ENCODE measurements at places on chromosomes 16 and 17. TPM values are rescaled to one million over a fixed set of nuclear protein-coding genes. Genes with fewer than 3 reads are reported as not detected.

CRYBA1 gene
- total RNA-seq: not detected

NLRP1 gene
- 49.3 TPM for total RNA-seq

SPATA2L gene
- 18.4 TPM for total RNA-seq

CRK gene
- total RNA-seq: 99.7 TPM

MT3 gene
- total RNA-seq: not detected

DNA sequence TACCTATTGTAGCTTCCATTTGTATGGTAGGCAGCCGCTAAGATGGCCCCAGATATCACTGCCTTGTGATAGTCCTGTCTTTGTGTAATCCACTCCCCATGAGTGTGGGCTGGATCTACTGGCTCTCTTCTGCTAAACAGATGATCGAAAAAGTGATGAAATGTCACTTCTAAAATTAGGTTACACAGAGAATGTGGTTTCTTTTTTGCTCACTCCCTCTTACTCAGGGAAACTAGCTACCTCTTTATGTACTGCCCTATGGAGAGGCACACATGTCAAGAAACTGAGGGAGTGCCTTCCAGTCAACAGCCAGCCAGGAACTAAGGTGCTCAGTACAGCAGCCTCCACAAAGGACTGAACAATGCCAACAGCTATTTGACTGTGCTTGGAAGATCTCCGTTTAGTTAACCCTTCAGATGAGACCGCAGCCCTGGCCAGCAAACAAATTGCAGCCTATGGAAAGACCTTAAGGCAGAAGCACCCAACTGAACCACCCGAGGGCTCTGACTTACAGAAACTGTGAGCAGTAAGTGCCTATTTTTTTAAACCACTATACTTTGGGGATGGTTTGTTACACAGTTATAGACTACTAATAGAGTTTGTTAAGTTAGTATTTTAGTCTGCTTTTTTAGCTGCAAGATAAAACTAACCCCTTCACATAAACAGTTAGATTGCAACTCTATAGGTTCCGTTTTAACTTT lies 113.2 kb upstream of the MAF start:
- H3K36me3 ChIP-seq: no peaks in the 10 kb centered on the region
- H3K27me3 ChIP-seq: no peaks in the 10 kb centered on the region
- no peak overlapping the region for H3K27ac ChIP-seq
- DNase-seq: no peak

DNA sequence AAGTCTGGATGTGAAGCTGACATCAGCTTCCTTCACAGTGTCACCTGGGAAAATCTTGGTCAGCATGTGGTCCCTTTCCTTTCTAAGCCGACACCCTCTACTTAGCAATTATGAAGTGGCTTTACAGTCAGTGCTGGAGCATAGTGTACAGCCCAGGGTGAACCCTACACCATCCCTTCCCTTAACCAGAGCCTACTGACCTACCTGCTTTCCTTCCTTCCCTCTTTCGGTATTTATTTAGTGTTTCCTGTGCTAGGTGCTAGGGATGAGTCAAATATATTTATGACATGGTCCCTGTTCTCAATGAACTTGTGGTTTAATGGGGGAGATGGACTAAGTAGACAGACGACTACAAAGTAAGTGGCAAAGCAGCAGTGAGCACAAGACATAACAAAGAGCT lies 77.5 kb downstream of the CDK5R1 start:
- no peaks in the 10 kb centered on the region for H3K36me3 ChIP-seq
- DNase-seq: no peak
- no peaks in the 10 kb centered on the region for H3K4me1 ChIP-seq
- peaks cover 4% of the 10 kb centered on the region for H3K27me3 ChIP-seq

SP2 gene
- total RNA-seq: 2.1 TPM

DNA sequence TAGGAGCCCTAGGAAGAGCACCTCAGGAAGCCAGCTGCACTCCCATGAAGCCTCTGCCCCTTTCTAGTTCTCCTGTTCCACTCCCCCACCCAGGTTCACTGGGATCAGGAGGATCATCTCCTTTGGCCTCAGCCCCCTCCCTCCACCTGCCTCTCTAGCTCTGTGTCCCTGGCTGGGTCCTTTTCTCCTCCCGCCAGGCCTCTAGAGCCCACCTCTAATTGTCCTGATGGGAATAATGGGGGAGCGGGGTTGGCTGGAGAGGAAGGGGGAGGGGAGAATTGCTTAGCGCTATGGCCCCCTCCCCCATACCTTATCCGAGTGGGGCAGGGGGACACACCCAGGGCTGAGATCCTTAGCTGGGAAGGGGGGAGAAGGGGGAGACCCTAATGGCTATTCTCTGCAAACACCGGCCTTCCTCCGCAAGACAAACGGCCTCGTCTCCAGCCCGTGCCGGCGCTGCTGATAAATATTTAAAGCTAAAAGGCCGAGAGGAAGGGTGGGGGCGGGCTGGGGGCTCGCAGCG lies 997 bp downstream of the HOXB7 start:
- H3K4me3 ChIP-seq: peak overlapping the region; percentile 52
- no peak for DNase-seq
- H3K36me3 ChIP-seq: peaks cover 7% of the 10 kb centered on the region
- peaks cover 26% of the 10 kb centered on the region for H3K4me1 ChIP-seq
- H3K27ac ChIP-seq: peak overlapping the region; percentile 65

ATAD5 gene
- 7.7 TPM for total RNA-seq

DNA sequence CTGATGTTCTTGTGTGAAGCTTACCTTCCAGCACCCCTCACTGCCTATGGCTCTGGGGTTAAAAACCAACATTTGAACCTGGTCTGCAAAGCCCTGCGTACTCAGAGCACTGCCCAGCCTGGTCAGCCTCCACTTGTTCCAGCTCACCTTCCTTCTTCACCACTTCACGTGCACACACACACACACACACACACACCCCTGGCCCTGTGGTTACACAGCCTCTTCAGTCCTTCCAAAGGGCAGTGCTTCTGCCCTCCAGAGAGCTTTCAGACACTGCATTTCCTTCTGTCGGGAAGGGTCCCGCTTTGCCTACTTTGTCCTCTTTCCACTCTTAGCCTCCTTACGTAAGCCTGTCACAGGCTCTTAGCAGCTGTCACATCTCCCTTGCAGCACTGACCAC lies 9.6 kb upstream of the TMEM220 start:
- no peak for DNase-seq
- no peaks in the 10 kb centered on the region for H3K36me3 ChIP-seq
- H3K4me3 ChIP-seq: no peak overlapping the region
- H3K27ac ChIP-seq: no peak overlapping the region

- H3K4me1 ChIP-seq: no peaks in the 10 kb centered on the region
- H3K27me3 ChIP-seq: no peaks in the 10 kb centered on the region
- H3K4me3 ChIP-seq: no peak overlapping the region
- no peaks in the 10 kb centered on the region for H3K36me3 ChIP-seq
- no peak overlapping the region for H3K27ac ChIP-seq
- no peak for DNase-seq
Measured at GRCh38 chr16:23351360-23351759, 49.3 kb downstream of the SCNN1B start.

GRCh38 chr17:32516940-32517701 lies 30.3 kb downstream of the CDK5R1 start:
- no peak overlapping the region for H3K27ac ChIP-seq
- no peaks in the 10 kb centered on the region for H3K27me3 ChIP-seq
- no peaks in the 10 kb centered on the region for H3K36me3 ChIP-seq
- no peak for DNase-seq
- H3K4me3 ChIP-seq: no peak overlapping the region

DNA sequence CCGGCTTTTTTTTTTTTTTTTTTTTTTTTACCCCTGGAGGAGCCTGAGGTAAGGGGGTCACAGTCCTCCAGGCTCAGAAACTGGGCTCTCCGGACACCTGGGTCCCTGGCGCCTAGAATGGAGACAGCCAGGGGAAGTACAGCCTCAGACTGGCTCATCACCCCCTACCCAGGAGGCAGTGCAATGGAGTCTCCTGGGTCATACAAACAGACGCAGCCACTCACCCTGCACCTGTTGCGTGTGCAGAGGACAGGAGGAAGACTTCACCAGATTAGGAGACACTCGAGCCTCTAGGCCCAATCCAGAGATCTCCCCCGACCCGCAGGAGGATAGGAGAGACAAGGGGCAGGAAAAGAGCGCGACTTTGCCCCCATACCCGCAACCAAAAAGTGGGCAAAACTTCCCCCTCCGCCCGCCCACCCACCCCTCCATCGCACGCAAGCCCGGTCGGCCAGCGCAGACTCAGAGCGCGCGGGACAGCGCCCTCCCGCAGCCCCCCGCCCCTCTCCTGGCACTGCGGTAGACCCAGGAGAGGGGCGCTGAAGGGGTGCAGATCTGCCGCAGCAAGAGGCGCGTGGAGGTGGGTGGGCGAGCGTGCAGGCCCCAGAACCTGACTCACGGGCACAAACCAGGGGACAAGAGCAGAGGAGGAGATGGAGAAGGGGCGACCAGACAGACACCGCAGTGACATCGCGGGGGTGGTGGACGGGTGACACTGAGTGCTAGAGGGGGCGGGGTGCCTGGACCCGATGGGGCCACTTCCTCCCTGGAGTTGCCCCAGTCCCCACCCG lies 900 bp downstream of the HAP1 start:
- H3K4me1 ChIP-seq: peaks cover 11% of the 10 kb centered on the region
- DNase-seq: no peak
- no peak overlapping the region for H3K4me3 ChIP-seq
- H3K27ac ChIP-seq: no peak overlapping the region
- H3K36me3 ChIP-seq: no peaks in the 10 kb centered on the region
- peaks cover 68% of the 10 kb centered on the region for H3K27me3 ChIP-seq

DNA sequence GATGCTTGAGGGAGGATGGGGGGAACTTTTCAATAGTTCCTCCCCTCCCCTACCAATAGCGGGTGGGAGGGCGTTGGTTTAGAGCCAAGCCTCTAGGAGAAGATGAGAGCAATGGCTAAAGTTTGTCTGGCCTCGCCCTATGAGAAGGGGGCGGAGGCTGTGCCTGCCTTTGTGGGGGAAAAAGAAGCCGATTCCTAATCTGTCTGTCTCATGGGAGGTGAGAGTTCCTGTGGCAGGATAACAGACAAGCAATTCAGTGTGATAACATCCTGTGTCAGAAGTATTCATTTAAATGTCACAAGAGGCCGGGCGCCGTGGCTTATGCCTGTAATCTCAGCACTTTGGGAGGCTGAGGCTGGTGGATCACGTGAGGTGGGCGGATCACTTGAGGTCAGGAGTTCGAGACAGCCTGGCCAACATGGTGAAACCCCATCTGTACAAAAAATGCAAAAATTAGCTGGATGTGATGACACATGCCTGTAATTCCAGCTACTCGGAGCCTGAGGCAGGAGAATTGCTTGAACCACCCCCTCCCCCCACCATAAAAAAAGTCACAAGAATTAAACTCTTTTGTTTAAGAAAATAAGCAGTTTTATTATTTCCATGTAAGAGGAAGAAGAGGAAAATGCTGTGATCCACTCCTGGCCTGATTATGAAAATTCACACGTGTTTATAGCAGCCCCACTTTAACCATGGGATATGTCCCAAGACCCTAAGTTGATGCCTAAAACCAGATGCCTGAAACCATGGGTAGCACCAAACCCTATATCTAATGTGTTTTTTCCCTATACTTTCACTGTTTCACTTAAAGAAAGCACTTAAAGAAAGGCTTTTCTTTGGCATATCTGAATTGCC lies 1.7 kb downstream of the SLFN5 start:
- peaks cover 22% of the 10 kb centered on the region for H3K36me3 ChIP-seq
- peaks cover 26% of the 10 kb centered on the region for H3K4me1 ChIP-seq
- peak; percentile 84 for DNase-seq
- H3K27me3 ChIP-seq: no peaks in the 10 kb centered on the region
- peak overlapping the region; percentile 59 for H3K4me3 ChIP-seq

DNA sequence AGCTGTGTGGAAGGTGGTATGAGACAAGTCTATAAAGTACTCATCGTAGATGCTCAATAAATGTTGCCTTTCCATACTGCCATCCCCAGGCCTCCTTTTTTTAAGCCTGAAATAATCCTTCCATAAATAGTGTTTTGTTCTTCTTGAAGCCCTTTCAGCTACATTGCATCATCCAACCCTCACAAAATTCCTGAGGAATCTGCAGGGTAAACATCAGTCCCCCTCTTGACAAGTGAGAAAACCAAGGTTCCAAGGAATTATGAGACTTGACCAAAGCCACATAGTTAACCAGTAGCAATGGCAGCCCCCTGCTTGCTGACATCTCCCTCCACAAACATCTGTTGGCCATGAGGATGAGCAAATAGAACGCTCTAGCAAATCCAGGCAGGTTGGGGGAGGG lies 89.7 kb upstream of the CCL1 start:
- DNase-seq: no peak
- H3K36me3 ChIP-seq: no peaks in the 10 kb centered on the region
- H3K27ac ChIP-seq: no peak overlapping the region
- H3K4me3 ChIP-seq: no peak overlapping the region

DNA sequence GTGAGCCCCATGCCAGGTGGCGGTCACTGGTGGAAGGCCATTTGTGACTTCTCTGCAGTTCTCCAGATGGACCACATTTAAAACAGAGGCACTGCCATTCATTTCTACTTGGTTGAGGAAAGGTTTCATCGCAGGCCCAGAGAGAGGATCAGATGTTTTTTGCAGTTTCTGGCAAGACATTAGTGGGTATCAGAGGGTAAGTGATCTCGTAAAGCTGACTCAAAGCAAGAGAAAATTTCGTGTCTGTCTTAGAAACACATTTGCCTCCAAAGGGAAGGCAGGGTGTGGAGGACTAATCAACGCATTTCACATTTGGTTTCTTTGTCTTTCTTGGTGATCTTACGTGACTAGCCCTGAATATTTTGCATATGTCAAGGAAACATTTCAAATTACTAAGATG lies 81.8 kb downstream of the PRKCB start:
- H3K27ac ChIP-seq: no peak overlapping the region
- no peaks in the 10 kb centered on the region for H3K36me3 ChIP-seq
- H3K4me3 ChIP-seq: no peak overlapping the region
- H3K4me1 ChIP-seq: no peaks in the 10 kb centered on the region

RHBDL1 gene
- total RNA-seq: 1.1 TPM

DNA sequence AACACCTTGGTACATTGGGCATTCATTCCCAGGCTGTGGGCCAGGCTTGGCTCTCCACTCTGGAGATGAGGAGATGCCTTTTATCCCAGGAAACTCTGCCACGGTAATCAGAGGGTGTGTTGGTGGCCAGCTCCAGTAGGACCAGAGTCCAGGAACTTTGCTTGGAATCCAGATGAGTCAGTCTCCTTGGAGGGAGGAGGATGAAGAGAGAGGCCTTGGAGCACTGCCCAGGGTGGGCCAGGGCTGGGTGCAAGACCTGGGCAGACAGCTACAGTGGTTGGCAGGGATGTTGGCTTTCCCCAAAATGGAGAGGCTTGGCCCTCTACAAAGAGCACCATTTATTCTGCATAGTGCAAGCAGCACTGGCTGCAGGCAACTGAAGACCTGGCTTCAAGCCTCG lies 209.0 kb downstream of the RGS9 start:
- H3K36me3 ChIP-seq: no peaks in the 10 kb centered on the region
- H3K27me3 ChIP-seq: no peaks in the 10 kb centered on the region
- DNase-seq: no peak
- no peak overlapping the region for H3K27ac ChIP-seq

IKZF3 gene
- under 0.01 TPM for total RNA-seq
